Stimulated activated CD8-positive, alpha-beta memory T cell treated with anti-CD3 and anti-CD28 coated beads, Interleukin-4, amount 100 ng/mL, for 1 hour (primary cell): ENCODE measurements at places on chromosomes 2 and 18.

- no peak for DNase-seq
These were observed 20.9 kb upstream of the SLC35F5 start for GRCh38 chr2:113777371-113777770.

GRCh38 chr18:54052732-54053429 is 171.6 kb downstream of the MBD2 start:
- no peak for DNase-seq

- no peak for DNase-seq
These were observed 85.2 kb upstream of the NDUFV2 start for GRCh38 chr18:9017167-9017904.

DNA sequence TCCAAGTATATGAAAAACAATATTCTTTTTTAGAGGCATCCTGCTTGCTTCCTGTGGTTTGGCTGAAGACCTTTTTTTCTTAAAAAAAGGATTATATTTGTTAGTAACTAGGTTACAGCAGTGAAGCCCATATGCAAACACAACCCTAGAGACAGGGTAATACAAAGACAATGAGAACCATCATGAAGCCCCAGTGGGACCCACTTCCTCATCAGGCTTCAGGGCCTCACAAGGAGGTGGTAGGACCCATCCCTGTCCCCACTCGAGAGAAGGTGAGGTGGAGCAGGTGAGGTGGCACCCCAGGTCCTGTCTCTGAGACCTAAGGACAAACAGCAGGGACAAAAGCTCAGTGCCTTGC is 80.3 kb downstream of the EDAR start:
- DNase-seq: no peak

DNA sequence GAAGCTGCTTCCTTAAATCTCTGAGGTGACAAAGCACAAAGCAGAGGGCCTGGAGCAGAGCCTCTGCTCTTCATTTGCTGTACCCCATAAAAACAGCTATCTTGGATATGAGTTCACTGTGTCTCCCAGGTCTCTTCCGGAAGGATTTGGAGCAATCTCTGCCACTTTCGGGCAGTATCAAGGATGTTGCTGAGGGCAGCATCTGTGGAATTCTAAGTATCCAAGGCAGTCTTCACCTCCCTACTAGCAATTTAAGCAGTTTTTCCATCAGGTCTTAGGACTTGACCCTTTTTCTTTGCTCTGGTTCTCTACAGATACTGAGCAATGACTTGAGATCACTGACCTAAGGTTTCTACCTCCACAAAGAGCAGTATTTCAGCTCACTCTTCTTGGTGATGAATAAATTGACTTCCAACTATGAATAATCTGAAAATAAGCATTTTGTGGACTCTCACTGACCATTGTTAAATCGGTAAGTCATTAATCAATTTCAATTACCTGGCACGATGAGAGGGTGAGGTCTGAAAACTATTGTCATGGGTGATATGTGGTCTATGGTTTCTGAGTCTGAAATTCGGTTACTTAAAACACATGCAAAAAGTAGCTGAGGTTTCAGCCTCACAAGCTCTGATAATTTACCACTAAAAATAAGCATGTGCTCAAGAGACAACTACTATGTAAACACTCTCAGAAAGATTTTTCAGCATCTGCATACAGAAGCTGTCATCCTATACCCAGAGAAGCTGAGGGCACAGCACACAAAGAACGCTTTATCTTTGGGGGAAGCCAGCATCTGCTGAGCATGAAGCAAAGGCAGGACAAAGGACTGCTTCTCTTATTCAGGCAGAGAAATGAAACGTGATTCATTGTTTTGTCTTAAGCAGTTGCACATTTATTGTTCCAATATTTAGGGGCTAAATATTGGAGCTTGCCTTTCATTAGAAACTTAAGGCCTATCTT is 32.1 kb upstream of the SPATS2L start:
- no peak for DNase-seq

DNA sequence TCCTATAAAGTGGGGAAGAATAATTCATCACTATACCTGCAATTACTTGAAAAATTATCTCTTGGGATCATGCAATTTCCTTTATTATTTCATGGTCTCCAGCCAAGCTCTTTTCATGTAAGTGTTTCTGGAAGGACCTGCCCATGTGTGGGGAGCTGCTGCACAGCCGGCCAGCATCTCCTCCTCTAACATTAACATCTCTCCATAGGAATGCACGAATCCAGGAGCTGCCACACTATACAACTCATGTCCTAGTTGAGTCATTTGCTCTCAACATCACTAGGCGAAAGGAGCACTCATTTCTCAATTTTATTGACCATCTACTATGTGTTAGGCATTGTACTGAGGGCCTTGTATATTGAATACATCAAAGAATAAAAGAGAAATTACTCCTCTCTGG is 144.3 kb upstream of the ERBB4 start:
- DNase-seq: no peak

DNA sequence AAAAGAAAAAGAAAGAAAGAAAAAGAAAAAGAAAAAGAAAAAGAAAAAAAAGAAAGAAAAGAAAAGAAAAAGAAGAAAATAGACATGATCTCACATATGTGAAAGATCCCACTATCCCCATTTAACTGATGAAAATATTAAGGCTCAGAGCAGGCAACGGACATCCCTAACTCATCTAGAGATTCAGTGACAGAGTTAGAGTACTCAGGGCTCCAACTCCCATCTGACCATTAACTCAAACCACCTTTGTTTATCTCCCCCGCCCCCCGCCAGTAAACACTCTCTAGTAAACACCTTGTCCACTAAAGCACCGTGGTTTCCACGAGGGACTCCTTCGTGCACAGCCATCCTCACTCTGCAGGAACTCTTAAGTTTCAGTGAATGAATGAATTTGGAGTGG is 142.9 kb downstream of the TGIF1 start:
- no peak for DNase-seq
